ENCODE measurements at places on chromosomes 12 and 14.

GRCh38 chr12:40137252-40137651 is 31.4 kb upstream of the SLC2A13 start:
- no peak for DNase-seq

DNA sequence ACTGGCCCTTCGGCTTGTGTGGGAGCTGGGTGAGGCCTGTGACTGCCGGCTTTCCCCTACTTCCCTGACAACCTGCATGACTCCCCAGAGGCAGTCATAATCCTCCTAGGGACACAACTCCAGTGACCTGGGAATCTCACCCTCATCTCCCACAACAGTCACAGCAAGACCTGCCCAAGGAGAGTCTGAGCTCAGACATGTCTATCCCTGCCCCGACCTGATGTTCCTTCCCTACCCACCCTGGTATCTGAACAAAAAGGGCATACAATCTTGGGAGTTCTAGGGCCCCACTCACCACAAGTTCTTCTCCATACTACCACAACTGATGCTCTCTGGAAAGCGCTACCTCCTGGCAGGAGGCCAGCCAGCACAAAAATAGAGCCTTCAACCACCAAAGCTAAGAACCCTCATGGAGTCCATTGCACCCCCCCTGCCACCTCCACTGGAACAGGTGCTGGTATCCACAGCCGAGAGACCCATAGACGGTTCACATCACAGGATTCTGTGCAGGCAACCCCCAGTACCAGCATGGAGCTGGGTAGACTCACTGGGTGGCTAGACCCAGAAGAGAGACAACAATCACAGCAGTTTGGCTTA is 16.8 kb downstream of the ATP23 start:
- no peak for DNase-seq

DNA sequence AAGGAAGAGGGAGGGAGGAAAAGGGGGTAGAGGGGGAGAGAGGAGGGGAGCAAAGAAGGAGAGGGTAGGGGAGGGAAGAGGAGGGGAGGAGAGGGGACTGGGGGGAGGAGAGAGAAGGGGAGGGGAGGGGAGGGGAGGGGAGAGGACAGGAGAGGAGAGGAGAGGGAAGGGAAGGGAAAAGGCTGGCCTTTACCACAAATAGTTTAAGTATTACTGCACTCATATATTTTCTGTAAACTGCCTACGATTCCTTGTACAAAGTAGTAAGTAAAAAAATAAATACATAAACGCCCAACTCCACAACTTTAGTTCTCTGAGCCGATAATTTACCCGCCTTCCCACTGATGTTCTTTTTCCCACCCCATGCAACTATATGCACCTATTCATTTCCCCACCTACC is 23.7 kb upstream of the RERG start:
- DNase-seq: no peak

DNA sequence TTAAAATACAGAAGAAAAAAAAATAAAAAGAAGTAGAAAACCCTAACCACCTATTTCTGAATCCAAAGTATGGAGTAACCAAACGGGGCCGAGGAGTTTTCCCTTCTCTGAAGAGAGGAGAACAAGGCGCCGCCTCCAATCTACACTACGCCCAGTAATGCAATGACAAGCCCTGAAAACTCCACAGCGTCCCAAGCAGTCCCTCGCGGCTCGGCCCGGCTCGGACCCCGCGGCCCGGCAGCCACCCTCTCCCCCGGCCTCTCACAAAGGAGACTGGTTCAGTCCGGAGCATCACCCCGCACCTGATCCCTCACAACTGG is 371 bp downstream of the CHD8 start:
- DNase-seq: no peak

GRCh38 chr14:90828642-90829487 is 12.6 kb upstream of the TTC7B start:
- DNase-seq: no peak

DNA sequence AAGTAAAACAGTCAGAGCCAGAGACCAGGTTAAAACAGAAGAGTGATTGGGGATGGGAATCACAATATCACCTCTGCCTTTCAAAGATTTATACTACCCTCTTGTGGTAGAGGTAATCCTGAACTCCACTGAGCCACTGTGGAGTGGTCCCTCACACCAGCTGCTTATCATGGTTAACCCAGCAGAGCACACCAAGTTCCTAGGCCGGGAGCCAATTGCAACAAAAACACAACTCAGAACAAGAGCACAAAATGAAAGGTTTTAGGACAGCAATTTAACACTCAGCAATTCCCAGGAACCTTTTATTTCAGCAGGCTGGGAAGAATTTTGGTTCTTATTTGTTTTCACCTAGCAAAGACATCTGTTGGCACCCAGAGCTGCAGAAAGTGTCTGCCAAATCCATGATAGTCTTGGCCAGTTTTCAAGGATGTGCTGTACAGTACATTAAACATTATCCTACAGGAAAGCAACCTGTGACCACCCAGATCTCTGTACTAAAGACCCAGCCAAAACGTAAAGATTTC is 220.5 kb upstream of the ATXN7L3B start:
- peak; percentile 14 for DNase-seq

DNA sequence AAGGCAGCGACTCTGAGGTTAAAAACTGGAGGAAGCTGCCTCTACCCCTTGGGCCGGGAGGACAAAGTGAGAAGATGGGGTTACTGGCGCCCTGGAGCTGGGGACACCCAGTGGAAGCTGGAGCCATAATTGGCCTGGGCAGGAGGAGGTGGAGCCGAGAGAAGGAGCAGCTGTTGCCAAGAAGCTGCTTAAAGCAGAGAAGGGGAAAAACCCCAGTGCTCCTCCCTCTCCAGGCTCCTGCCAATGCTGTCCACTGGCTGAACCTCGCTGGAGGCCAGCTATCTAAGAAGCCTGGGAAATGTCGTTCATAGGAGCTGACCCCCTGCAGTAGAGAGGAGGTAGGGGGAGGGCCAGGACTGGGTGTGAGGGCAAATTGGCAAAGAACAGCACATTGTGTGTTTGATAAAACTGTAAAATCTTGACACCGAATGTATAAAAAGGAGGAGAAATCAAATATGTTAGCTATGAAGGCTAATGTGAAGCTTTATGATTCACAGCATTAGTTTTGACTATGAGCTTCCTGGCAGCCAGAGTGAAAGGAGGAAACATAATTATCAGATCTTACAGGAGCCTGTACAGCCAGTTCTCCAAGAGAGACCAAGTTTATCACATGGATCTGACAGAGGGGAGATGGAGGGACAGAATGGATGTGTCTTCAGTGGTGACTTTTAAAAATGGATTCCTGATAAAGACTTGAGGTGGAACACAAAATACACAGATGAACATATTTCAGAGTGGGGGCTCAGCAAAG is 9.5 kb downstream of the HHIPL1 start:
- DNase-seq: peak; percentile 91

- DNase-seq: peak; percentile 12
These were observed 48.0 kb downstream of the SLC17A8 start for GRCh38 chr12:100404769-100405407.

DNA sequence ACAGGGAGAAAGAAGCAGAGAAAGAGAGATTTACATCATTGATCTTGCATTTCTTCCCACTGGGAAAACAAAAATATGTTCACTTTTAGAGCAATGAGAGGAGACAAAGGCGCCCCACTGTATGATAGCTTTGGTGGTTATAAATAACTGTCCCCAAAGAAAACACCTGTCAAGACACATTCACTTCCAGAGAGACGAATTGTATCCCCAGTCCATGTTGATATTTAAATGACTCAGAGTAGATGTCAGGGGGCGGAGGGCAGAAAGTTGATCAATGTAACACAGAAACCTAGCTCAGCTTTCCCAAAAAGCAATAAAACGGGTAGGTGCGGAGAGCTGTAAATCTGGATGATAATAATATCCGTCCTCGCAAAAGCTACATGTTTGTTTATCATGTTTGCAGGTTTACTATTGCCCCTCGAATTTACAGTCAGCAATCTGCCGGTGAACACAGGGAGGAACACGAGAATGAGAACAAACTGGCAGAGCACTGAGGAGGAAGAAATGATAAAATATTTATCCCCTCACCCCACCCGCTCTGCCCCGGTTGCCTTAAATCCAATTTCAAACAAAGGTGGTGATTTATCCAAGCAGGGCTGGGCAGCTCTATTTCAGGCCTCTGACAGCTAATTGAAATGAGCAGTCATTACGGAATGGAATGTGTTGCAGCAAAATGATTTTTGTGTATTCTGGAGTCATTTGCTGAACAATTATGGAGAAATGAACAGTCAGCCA is 84.4 kb downstream of the CMKLR1 start:
- no peak for DNase-seq

GRCh38 chr12:3042394-3042793 is 34.8 kb upstream of the TSPAN9 start:
- no peak for DNase-seq

GRCh38 chr12:92639017-92639416 is 63.8 kb upstream of the PLEKHG7 start:
- no peak for DNase-seq

- no peak for DNase-seq
These were observed 770.6 kb downstream of the AACS start for GRCh38 chr12:125835852-125836251.

Data from fibroblast of the aortic adventitia (primary cell).